Purkinje cell (primary cell): ENCODE measurements at places on chromosomes 11 and 22. TPM values are rescaled to one million over a fixed set of nuclear protein-coding genes. Genes with fewer than 3 reads are reported as not detected.

The HPX gene
- not detected in 2 replicates for polyA plus RNA-seq

The SLCO2B1 gene
- polyA plus RNA-seq = 0.14 and 0.81 TPM in 2 replicates

The GGT5 gene
- not detected in 2 replicates for polyA plus RNA-seq

The KLHL35 gene
- 0.74 and 1.3 TPM in 2 replicates for polyA plus RNA-seq

The TUB gene
- 51.9 and 58.1 TPM in 2 replicates for polyA plus RNA-seq

The TRPM5 gene
- polyA plus RNA-seq = not detected in 2 replicates

The MN1 gene
- polyA plus RNA-seq = 0.38 and 0.66 TPM in 2 replicates

The CRY2 gene
- 9.3 and 13.3 TPM in 2 replicates for polyA plus RNA-seq

The C22orf31 gene
- 0.34 TPM in 1 of 2 replicates, not detected in the other for polyA plus RNA-seq

The CHST1 gene
- polyA plus RNA-seq = 3.8 and 9.0 TPM in 2 replicates

The GPHA2 gene
- polyA plus RNA-seq = not detected in 2 replicates

The RAC2 gene
- polyA plus RNA-seq = not detected in 2 replicates

The TCN1 gene
- polyA plus RNA-seq = not detected in 2 replicates

The SERPIND1 gene
- polyA plus RNA-seq = not detected in 2 replicates

The KRTAP5-8 gene
- polyA plus RNA-seq = not detected in 2 replicates

The PATZ1 gene
- 3.3 and 4.7 TPM in 2 replicates for polyA plus RNA-seq

The CLP1 gene
- polyA plus RNA-seq = 5.1 and 5.6 TPM in 2 replicates

The EMID1 gene
- 0.98 TPM in 1 of 2 replicates, not detected in the other for polyA plus RNA-seq

The TMPRSS6 gene
- polyA plus RNA-seq = not detected in 2 replicates

The PRR33 gene
- not detected in 2 replicates for polyA plus RNA-seq

The C22orf15 gene
- not detected in 2 replicates for polyA plus RNA-seq
